EL (cell line): ENCODE measurements at places on chromosomes 5 and 9.

DNA sequence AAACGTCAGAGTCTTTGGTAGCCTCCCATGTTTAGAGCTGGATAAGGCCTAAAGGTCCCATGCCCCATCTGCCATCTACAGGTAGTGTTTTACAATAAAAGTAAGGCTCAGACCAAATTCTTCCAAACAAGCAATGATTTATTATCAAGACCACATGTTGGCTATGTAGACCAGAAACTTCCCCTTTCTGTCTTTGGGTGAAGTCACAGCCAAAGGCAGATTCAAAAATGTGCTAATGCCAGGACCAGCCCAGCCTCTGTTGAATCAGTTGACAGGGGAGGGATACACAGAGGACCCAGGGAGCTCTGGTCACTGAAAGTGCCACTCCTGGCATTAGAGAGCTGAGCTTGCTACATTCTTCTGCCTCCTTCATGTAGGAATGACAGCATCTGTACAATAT lies 360.8 kb downstream of the NTRK2 start:
- DNase-seq = no peak

- no peak for DNase-seq
These were observed 178.1 kb downstream of the FGF1 start for GRCh38 chr5:142507531-142508372.

DNA sequence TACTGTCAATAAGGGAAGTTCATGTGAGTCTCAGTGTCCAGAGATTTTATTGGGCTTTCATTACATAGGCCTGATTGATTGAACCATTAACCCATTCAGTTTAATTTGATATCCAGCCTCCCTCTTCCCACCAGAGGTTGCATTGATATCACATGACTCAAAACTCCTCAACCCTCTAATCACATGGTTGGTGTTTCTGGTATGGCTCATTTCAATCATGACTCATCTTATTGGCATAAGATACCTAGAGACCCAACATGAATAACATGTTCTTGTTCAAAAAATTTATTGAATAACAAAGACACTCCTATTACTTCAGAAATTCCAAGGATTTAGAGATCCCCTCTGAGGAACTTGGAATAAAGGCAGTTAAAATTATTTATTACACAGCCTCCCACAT lies 982.2 kb downstream of the TLE1 start:
- DNase-seq = peak; percentile 47

DNA sequence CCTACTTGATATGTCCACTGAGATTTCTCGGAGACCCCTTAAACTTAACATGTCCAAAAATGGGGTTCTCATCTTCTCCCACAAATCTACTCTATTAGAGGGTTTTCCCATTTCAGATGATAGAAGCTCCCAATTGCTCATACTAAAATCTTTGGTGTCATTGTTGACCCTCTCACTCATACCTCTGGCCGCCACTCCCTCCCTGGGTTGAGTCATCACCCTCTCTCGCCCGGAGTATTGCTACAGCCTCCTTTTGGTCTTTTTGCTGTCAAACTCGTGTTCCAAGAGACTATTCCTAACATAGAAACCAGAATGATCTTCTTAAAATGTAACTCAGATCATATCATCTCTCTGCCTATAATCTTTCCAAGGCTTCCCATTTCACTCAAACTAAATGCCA lies 91.0 kb upstream of the GNAQ start:
- peak; percentile 52 for DNase-seq

DNA sequence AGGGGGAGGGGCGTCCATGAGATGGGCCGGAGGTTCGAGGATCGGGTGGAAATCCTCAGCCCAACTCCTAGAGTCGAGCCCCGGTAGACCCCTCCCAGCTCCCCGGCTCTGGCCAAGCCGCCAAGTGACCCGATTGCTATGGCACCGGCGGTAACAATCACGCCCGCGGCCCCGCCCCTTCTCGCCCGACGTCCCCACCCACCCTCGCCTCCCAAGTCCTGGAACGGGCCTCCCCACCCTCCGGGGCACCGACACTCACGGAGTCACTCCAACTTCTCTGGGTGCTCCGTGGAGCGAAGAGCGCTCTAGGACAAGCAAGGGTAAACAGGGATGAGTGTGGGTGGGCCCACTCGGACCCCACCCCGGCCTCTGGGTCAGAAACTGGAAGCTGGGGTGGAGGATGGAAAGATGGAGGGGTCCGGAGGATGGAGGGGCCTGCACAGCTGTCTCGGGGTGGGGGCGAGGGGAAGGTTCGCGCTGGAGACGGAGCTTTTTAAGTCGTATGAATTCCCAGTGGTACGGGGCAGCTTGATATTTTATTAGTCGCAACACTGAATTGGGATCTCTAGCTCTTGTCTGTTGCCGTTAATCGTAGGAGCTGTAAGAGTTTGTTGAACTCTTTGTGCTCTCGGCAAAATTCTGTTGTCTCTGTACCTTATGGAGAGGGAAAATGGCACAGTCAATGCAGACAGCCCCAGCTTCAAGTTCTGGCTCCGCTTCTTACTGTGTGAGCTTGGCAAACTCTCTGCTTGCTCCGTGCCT lies at the start of gene SPACA9:
TSS of gene SPACA9 (plus strand) at position 204 of the 762 bp plus-strand sequence. CDS start 5,050 bp downstream, outside the sequence.
- peak; percentile 62 for DNase-seq

- DNase-seq = peak; percentile 38
These were observed 231.6 kb downstream of the SLF1 start for GRCh38 chr5:94849821-94850736.

GRCh38 chr9:73807952-73808351 lies 656.3 kb downstream of the ANXA1 start:
- no peak for DNase-seq

DNA sequence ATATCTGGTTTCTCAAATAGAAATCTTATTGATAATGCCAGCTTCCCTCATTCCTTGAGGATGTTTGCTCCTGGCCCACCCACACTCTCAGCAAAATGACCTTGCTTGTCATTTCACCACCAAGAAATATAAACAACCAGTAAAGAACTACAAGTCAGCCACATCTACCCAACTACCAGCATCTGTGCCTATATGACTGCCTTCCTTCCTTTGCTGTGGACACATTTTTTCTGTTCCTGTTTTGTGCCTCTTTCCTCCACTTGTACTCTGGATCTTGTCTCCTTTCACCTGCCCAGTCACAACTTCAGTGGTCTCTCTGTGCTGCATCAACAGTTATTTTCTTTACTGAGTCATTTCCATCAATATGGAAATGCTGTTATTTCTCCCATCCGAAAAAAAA lies 20.3 kb downstream of the KIF2A start:
- DNase-seq = no peak

- no peak for DNase-seq
These were observed 79.1 kb upstream of the LMX1B start for GRCh38 chr9:126534431-126535186.

GRCh38 chr5:23727271-23727670 lies 219.9 kb downstream of the PRDM9 start:
- DNase-seq = no peak

DNA sequence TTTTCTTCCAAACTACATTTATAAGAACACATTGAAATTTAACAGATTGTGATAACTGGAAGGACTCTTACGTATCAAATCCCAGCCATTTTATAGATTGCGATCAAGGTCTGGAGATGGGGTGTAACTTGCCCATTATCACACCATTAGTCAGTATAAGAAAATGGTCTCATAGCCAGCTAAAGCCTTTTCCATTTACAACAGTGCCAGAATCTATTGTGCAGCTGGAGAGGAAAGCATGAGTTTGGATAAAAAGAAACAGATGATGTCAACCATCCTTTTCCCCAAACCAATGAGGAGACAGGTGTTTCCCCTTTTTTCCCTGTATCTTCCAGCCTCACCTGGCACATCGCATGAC lies 658.8 kb downstream of the ACTL7B start:
- DNase-seq = no peak

GRCh38 chr5:9362600-9362999 lies 183.3 kb downstream of the SEMA5A start:
- no peak for DNase-seq

- DNase-seq = no peak
These were observed 714.6 kb upstream of the GRAMD2B start for GRCh38 chr5:125708583-125708982.

- DNase-seq = no peak
These were observed 281.4 kb downstream of the CWC27 start for GRCh38 chr5:65050140-65050539.

DNA sequence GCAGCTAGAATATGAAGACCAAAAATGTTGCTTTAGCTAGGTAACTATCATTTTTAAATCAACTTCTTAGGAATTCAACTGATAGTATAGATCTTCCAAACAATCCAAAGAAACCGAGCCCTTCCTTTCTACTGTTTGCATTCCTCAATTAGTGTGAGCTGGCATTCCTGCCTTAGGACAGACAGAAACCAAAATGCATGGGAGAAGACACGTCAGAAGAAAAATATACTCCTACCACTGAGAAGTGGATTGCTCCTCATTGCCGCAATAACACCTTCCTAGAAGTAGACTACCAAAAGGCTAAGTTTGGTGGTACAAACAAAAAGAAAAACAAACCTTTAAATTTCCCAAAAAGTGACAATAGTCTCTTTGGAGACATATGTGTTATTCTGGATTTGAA lies 440.0 kb downstream of the SEMA5A start:
- peak; percentile 20 for DNase-seq

- no peak for DNase-seq
These were observed 274.6 kb downstream of the TMEM38B start for GRCh38 chr9:105968811-105969466.

DNA sequence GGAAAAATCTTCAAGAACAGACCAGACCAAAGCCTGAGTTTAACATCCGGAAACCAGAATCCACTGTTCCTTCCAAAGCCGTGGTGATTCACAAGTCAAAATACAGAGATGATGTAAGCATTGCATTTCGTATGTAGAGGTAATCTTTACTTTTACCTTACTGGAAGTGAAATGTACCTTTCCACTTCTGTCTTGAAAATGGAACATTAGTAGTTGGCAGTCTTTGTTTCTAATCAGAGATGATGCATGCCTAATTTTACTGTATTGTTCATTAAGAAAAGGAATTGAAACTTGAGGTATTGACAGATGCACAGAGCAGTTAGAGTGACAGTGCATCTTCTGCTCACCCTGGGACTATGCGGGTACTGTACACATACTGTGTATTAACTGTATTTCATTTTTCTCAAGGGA lies 34.6 kb downstream of the HABP4 start:
- DNase-seq = no peak

DNA sequence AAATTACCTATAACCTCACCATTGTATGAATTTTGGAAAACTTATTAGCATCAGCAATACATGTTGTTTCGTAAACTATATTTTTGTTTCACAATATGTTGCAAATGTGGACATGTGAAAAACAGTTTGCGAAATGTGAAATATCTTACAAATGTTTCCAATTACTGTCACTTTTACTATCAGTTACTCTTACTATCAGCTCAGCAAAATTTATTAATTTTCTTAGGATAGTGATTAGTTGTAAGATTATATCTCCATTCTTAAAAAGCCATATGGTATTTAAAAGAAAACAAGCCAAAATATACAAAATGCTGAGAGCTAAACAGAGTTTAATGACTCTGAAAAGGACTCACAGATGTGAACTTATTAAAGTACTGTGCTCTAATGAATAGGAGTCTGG lies 111.9 kb upstream of the LPAR1 start:
- DNase-seq = no peak

DNA sequence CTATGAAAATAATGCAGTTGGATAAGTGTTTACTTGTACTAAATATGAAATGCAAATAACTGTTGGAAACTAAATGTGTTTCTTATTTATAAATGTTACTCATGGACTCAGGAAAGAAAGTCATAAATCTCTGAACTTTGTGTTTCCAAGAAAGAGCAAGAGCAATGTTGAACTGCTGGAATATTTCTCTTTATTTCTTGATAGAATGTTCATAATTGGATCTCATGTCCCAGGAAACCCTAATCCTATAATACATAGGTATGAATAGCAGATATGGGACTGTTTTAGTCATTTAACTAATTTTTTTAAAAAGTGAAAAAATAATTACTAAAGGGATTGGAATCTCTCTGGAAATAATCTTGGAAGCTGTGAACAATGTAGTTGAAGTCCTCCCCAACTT lies 245.0 kb upstream of the ACTBL2 start:
- DNase-seq = no peak

DNA sequence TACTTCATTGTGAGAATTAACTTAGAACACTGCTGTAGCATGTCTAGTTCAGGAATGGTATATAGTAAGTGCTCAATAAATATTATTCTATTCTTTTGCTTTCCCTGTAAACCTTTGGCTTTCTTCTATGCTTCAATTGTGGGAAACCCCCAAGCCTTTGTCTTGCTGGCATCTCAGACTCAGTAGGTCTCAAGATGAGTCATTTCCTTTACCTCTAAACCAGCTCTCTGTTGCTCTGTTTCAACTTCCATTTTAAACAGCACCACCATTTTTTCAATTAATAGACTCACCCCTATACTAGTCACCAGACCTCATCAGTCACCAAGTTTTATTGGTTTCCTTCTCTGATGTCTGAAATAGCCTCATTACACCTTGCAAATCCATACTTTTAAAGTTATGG lies 43.5 kb downstream of the DMAC1 start:
- no peak for DNase-seq

DNA sequence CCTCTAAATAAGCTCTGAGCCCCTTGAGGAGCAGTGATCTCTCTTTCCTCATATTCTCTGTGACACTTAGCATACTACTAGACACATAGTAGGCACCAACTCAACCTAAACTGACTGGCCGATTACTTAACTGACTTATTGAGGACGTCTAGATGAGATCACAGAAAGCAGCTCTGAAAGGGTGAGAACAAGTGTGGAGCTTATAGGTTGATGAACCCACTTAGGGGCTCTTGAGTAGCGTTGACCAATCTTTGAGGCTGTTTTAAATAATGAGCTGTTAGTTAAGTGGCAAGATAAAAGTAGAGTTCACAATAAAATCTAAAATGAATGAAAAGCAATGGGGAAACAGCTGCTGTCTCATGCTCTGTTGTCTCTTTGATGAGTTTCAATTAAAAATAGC lies 124.7 kb upstream of the TNPO1 start:
- DNase-seq = no peak

- no peak for DNase-seq
These were observed 82.1 kb downstream of the PHAX start for GRCh38 chr5:126682856-126683255.

DNA sequence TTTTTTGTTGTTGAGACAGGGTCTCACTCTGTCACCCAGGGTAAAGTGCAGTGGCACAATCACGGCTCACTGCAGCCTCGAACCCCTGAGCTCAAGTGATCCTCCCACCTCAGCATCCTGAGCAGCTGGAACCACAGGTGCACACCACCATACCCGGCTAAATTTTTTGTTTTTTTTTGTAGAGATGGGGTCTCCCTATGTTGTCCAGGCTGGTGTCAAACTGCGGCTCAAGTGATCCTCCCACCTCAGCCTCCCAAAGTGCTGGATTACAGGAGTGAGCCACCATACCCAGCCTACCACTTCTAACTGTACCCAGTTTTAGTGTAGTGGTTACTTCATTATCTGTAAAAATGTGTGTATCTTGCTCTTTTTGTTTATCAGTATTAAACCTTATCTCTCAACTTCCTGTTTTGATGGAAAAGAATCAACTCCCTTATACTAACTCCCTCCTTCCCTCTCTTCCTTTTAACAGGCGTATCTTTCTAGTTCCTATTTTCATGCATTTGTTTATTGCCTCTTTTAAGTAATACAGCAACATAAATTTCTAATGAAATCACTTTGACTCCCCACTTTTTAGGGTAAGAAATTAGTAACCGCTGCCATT lies 33.1 kb downstream of the GRAMD2B start:
- no peak for DNase-seq
